ENCODE measurements at places on chromosomes 4 and X.

DNA sequence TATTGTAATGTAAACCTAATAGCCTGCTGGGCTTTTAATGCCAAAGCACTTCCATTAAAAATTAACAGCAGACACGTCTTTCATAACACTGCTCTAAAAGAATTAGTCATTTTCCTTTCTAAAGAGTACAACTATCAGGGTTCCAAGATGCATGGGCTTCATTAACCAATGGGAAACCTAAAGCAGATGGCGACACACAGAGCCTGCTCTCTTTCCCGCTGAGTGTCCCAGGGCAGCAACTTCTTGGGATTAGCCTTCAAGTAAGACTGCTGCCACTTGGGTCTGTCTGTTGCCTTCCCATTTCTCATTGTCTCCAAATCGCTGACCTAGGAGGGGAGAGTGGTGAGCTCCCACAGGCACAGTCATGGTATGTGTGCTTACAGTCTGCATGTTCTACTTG is 14.0 kb upstream of the PHKA2 start:
- DNase-seq: no peak

GRCh38 chrX:45344594-45344993 is 143.9 kb upstream of the DIPK2B start:
- no peak for DNase-seq

DNA sequence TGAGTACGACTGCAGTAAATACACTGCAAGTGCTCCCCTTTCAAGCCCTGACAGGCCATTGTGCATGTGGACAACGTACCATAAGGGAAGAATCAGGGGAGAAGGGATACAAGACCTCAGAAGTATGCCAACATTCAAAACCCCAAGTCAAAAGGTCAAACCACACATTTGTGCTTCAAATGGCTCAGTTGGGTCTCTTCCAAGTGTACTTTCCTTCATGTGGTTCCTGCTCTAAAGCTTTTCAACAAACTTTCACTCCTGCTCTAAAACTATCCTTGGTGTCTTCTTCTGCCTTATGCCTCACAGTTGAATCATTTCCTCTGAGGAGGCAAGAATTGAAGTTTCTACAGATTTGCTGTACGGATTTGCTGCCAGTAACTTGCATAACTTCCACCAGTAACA is 305.7 kb upstream of the SLIT2 start:
- no peak for DNase-seq

DNA sequence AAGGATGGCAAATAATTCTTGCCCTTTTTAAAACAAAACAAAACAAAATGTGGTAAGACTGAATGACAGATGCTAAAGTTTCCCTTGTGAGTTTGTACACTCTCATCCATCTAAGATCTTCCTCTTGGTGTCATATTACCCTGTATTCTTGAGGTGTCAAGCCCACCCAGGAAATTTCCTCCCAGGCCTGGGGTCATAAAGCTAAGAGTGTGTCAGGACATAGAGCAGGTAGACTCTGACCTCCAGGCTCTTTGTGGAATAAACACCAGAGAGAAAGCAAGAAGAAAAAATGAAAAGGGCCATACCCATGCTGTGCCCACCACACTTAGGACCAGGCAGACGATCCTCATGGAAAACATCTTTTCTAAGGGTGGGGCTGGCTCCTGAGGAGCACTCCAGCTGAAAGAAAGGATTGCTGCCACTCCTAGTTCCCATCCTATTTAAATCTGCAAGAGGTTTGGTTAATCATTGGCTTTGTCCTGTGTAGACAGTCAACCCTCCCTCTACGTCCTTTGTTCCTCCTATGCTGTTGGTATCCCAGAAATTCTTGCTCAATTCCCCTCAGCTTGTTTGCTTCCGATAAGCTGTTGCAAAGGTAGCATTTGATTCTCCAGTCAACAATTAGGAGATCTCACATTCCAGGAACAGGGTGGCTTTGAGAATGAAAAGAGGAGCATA is at the start of gene FGA:
TSS of gene FGA (minus strand) at position 414 of the 678 bp plus-strand sequence. CDS start at position 359, 55 bp downstream.
- DNase-seq: no peak

- DNase-seq: no peak
These were observed 210.4 kb downstream of the PTTG2 start for GRCh38 chr4:38170338-38171169.

- DNase-seq: no peak
These were observed 223.7 kb downstream of the COL25A1 start for GRCh38 chr4:109078724-109079123.

DNA sequence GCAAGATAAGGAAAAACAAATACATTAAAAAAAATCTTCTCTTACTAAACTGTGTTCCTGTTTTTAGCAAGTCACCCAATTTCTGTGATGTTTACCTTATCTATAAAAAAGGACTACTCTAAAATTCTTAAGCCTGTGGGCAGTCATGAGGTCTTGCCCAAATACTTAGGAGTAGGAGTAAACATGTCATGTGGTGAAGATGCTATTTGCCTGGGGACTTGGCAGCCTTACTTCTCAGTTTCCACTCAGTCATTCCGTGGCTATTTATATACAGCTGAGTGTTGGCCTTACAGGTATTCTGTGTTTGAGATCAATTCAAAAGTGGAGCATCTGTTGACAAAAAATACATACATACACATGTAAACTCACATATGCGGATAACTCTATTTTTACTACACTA is 89.9 kb upstream of the TLR2 start:
- no peak for DNase-seq

- no peak for DNase-seq
These were observed 6.2 kb upstream of the MOB1B start for GRCh38 chr4:70895811-70896491.

GRCh38 chrX:153968754-153969124 is 2.9 kb downstream of the HCFC1 start:
- DNase-seq: no peak

GRCh38 chr4:86261636-86262035 is 98.2 kb downstream of the MAPK10 start:
- DNase-seq: no peak

- DNase-seq: no peak
These were observed 18.5 kb downstream of the NELFA start for GRCh38 chr4:1990348-1990645.

DNA sequence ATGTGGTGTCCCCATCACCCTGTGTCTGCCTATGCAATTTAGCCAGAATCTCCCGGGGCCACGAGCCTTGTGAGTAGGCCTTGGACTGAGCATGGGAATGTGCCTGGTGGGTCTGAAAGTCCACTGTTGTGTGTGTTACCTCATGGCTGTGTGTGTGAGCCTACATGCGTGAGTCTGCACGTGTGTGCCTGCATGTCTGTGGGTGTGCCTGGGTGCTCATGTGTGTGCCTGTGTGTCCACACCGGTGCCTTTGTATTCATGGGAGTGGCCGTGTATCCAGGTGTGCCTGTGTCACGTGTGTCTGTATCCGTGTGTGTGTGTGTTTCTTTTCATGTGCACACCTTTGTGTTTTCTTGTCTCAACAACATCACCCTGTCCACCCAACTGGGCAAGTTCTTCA is 14.2 kb downstream of the ATP5ME start:
- no peak for DNase-seq

GRCh38 chr4:100348473-100348872 is 158.2 kb upstream of the DDIT4L start:
- DNase-seq: no peak

- no peak for DNase-seq
These were observed 655.8 kb downstream of the ZNF674 start for GRCh38 chrX:45889471-45889870.

GRCh38 chrX:74585766-74586165 is 28.7 kb downstream of the RLIM start:
- DNase-seq: no peak

GRCh38 chr4:59341506-59341905 is 1858.6 kb upstream of the ADGRL3 start:
- DNase-seq: no peak

DNA sequence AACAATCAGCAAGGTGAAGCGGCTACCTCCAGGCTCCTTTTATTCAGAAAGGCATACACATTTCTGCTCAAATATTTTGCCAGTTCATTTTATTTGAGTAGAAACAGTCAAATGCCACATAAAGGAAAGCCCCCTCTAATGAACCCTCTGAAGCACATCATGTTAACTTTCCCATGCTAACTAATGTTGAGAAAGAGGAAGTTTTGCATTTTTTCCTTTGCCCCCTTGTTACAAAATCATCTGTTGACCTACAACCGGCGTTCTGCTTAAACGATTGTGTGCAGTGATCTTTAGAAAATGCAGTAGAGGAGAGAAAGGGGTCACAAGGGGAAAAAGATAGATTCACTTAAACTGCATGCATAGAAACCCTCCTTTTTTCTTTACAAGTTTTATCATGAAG is 25.2 kb upstream of the ATXN3L start:
- DNase-seq: no peak

DNA sequence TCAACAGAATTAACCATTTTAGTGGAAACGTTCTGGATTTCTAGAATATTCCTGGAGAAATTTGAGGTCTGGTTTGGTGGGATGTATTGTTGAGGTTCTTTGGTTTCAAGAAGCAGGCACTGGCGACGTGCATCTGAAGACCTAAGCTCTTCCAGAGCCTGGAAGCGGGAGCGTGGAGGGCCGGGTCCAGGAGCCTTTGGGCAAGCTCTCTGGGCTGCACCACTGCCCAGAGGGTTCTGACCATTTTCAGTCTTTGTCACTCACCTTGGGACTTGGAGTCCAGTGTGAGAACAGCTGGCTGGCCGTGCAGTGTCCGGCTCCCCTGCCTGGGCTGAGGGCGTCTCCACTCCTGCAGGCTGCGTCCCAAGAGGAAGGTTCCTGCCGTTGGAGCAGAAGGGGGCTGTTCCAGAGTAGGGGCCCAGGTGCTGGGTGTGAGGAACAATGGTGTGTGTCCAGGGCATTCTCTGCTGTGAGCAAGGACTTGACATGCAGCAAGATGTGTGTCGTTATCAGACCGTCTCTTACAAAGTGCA is 24.0 kb downstream of the PIGG start:
- DNase-seq: no peak

DNA sequence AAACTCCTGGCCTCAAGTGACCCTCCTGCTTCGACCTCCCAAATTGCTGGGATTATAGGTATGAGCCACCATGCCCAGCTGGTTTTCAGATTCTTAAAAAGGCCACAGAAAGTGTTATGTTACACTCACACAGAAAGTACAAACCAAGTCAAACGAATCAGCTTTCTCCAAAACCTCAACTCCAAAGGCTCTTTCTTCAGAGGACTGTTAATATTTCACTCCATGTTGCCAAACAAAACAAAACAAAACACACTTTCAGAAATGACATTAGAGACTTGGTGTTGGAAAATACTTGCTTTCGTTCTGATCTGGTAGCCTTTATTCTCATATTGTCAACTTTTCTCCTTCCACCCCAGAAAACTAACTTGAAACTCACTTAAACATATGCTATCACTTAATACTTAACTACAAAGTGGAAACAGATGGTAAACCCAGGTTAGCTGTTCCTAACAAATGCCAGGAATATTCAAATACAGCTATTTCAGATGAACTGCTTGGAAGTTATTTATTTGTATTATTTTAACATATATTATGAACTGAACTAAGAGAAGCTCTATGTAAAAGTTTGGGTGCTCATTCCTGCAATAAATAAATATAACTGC is 34.7 kb downstream of the RLIM start:
- DNase-seq: no peak

GRCh38 chr4:139810710-139811109 is 145.1 kb downstream of the MGST2 start:
- no peak for DNase-seq

GRCh38 chr4:129254126-129254525 is 158.2 kb downstream of the C4orf33 start:
- DNase-seq: no peak

DNA sequence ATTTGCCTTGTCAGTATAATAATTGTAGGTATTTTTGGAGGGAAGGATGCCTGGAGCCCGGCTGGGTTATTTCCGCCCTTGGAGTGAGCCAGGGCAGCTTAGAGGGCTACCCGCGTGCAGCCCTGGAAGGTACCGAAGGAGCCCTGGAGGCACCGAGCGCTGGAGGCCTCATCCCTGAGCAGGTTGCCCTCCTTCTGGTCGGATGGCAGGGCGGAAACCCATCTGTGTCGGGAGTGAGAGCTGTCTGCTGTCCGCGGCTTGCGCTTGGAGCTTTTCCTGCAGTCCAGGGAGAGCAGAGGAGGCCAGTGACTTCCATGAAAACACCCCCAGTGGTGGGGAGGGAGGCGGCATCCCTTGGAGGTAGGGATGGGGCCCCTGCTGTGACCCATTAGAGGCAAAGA is 122.1 kb downstream of the TBL1X start:
- no peak for DNase-seq
